BJ (cell line): ENCODE measurements at places on chromosomes 7 and 10. TPM values are rescaled to one million over a fixed set of nuclear protein-coding genes. Genes with fewer than 3 reads are reported as not detected.

Gene INHBA
- 19.7 and 33.4 TPM in 2 replicates for polyA plus RNA-seq

- no peak for DNase-seq
These were observed 324 bp upstream of the TET1 start for GRCh38 chr10:68559841-68560185.

GRCh38 chr10:95941115-95941514 lies 33.3 kb downstream of the CC2D2B start:
- no peak for DNase-seq

DNA sequence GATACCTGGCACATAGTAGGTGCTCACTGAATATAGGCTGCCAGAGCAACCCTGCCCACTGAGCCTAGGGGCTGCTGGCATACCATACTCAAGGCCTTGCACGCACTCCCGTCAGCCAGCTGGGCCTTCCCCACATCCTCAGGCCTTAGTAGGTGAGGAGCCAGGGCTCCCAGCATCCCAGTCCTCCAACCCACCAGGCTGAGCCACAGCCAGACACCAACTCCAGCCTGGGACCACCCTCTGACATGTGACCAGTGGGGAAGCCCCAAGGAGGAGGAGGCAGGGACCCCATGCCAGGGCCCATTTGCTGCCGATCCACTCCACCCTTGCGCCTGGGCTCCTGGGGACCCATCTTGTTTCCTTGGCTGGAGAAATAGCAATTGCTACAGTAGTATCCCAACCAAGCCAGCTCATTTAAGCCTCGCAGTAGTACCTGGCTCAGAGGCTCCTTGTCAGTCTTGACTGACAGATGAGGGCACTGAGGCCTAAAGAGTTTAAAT lies 11.4 kb downstream of the SLIT1 start:
- DNase-seq = no peak

Gene CNPY1
- not detected in 2 replicates for polyA plus RNA-seq

- DNase-seq = no peak
These were observed 31.0 kb downstream of the ZNF775 start for GRCh38 chr7:150410131-150410530.

DNA sequence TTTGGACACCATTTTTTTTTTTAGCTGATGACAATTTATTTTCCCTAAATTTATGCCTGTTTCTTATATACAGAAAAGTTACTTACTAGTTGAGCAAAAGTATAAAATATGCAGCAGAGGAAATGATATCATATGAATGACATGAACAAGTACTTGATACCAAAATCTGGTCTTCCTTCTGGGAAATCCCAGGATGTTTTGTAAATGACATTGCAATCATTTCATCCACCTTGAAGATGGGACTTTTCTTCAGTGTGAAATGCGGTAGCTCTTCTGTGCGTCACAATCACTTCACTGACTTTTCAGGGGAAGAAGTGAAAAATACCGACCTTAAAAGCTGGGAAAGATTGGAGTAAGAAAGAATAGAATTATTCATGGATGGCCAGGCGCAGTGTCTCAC lies 23.8 kb downstream of the C1QL3 start:
- no peak for DNase-seq

Gene STK31
- polyA plus RNA-seq = not detected in 2 replicates
